ENCODE measurements at places on chromosomes 4 and X.

DNA sequence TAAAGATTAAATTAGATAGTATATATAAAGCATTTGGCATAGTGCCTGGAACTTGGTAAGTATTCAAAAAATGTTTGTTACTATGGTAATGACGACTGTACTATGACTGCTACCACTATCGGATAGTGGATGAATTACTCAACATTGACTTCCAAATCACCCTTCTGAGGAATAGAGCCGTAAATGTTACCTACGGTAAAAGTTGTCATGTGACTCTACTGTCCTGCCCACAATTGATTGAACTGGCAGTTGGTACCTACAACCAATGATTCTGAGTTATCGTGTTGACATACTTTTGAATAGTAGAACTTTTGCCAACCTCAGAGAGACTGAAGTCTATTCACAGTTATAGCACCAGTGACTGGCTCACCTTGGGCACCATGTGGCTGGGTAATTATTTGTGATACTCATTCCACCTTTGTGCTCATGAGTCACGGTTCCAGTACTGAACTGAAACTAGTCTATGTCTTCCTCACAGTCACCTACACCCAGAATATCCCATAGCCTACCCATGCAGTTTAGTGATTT, 185.5 kb upstream of the PITX2 start:
- no peak for DNase-seq

DNA sequence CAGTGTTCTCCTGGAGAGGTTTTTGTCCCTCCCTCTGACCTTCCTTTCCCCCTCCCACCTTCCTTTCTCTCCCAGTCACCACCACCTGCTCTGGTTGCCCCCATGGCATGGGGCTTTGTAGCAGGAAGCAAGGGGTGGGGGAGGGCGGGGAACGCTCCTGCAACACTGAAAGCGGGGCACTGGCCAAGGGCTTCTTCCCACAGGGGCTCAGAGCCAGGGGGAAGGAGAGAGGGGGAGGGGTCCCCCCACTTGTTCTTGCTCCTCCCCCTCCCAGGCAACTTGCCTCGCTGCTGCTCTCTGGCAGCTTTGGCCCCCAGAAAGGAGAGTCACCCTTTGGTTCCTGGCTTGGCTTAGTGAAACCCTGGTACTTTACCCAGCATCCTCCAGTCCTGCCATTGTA, 48.4 kb downstream of the BCORL1 start:
- no peak for DNase-seq

DNA sequence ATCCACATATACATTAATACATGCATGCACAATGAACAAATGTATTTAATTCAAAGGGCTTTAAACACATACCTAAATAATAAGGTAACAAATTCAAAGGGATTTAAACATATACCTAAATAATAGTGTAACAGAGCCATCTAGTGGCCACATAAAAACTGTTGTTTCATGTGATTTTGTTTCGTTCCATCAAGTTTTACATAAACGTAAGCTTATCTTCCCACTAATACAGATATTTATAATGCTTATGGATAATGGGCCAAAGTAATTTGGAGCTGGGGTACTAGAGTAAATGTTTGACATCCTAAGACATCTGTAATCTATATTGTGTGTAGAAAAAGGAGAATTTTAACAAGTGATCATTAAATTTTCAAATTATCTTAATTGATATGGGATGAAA, 82.3 kb downstream of the PRSS12 start:
- no peak for DNase-seq

DNA sequence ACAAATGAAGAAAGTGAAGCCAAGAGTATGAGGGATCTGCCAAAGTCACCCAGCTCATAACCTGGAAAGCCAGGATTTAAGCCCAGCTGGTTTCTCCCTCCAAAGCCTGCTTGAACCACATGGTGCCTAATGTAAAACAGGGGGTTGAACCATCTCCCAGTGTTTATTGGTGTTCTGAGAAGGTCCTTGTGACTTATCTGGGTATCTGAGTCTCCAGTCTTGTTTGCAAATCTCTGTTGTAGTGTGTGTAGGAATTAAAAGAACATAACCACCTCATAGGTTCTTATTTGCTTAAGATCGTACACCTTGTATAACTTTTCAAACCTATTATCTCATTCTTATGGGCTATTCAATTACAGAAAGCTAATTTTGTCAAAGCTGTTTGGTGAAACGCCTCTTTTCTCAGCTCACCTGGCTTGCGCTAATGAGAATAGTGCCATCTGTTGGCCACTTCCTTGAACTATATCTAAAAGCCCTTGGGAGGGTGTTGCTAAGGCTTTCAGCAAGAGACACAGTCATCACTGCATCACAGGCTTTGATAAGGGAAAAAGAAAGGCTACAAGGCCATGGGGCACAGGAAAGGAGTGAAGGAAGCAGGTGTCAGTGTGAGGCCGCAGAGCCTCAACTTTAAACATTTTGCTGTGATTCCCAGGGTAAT, 34.0 kb downstream of the ETDB start:
- no peak for DNase-seq

GRCh38 chr4:20681271-20681670, 19.0 kb upstream of the PACRGL start:
- DNase-seq: no peak

DNA sequence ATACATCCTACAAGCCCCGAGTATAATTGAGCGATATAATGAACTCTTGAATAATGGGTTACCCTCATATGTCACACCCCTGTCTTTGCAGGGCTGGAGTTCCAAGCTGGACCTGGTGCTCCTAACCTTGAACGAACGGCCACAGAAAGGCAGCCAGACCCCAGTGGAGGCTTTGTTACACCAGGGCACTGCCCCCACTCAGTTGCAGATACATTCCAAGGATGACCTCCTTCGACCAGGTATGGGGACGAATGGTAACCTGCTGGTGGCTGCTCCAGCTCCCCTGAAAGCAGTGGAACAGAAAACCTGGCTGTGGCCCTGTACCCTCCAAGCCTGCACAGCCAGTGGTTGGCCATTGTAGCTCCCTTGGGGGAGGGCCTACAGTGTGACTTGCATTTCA, 56.6 kb upstream of the CCDC149 start:
- DNase-seq: no peak

DNA sequence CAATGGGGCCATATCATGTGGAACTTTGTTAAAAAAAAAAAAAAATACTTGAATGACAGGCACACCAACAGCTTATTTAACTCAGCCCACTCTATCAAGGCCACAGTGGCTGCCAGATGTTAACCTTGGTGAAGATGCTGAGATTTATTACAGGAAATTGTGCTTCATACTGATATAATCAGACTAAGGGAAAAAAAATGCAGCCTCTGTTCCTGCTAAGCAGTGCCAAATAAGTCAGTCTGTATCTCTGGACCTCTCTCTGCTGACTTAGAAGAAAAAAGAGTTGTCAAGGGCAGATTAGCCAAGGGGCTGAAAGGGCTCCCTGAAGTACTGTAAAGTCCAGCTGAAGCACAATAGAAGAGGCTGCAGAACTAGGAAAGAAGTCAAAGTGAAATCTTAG, 677.7 kb upstream of the HTR2C start:
- no peak for DNase-seq

DNA sequence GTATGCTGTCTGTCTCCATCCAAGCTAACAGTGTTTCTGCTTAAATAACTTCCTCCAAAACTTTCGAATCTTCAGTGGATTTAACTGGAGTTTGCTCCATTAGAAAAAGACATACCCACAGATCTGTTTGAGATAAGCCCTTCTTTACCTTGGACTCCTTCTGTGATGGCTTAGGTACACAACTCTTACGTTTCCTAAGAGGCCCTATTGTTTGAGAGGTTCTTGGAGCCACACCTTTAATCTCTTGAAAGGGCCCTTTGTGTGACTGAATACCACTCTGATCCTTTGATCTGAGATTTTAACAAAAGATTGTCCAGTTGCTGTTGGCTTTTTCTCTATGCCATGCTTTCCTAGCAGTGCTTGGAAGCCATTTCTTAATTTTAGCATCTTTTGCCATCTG, 92.5 kb downstream of the AKAP4 start:
- DNase-seq: no peak
